NCI-H524 (cell line): ENCODE measurements at places on chromosomes 2 and 18.
A peak's percentile ranks its signal among the peaks of the same experiment; 100 is the strongest.

GRCh38 chr2:211503198-211503597 is 946.8 kb downstream of the CPS1 start:
- DNase-seq, result no peak

GRCh38 chr18:58451115-58451971 is 177.5 kb downstream of the ALPK2 start:
- DNase-seq, result no peak

DNA sequence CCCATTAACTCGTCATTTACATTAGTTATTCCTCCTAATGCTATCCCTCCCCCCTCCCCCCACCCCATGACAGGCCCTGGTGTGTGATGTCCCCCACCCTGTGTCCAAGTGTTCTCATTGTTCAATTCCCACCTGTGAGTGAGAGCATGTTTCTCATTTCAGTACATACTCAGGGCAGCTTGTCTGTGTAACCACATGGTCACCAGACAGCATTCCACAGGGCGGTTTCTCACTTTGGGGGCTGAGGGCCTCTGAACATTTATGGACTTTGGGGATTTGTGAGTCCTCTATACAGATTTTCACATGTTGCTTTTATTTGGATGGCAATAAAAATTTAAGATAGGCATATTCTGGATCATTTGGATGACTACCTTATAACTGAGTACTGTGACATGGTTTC is 84.0 kb downstream of the LYPD6B start:
- DNase-seq, result no peak

DNA sequence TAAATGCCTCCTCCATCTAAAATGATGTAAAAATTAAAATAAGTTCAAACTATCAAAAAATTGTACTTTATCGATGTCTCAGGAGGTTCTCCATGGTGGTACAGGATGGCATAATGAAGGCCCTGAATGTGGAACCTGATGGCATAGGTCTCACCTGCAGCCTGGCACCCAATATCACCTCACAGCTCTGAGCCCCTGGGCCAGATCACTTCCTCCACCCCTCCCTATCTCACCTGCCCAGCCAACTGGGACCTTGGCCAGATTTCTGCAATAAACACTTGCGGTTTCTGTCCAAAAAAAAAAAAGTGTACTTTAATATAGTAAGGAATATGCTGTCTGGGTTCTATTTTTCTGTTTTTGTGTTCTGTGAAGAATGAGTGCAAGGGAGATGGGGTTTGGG is 6.7 kb upstream of the RBM45 start:
- no peak for DNase-seq

DNA sequence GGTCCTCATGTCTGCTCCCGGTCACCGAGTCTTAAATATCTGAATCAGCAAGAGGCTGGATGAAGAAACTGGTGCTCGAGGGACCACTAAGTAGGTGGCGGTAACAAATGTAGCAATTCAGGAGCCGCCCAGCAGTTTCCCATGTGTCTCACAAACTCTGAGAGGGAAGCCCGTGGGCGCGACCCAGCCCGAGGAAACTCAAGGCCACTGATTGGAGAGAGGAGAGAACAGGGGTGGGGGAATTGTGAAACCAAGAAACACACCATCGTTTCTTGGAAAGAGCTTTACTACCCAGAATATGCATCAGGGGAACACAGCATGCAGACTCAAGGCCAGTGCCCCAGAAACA is 10.8 kb downstream of the MLPH start:
- DNase-seq, result no peak

GRCh38 chr2:6866275-6866671 is 566 bp upstream of the CMPK2 start:
- peak; percentile 66 for DNase-seq

- no peak for DNase-seq
Measured at GRCh38 chr2:776487-776886, 99.3 kb upstream of the TMEM18 start.

DNA sequence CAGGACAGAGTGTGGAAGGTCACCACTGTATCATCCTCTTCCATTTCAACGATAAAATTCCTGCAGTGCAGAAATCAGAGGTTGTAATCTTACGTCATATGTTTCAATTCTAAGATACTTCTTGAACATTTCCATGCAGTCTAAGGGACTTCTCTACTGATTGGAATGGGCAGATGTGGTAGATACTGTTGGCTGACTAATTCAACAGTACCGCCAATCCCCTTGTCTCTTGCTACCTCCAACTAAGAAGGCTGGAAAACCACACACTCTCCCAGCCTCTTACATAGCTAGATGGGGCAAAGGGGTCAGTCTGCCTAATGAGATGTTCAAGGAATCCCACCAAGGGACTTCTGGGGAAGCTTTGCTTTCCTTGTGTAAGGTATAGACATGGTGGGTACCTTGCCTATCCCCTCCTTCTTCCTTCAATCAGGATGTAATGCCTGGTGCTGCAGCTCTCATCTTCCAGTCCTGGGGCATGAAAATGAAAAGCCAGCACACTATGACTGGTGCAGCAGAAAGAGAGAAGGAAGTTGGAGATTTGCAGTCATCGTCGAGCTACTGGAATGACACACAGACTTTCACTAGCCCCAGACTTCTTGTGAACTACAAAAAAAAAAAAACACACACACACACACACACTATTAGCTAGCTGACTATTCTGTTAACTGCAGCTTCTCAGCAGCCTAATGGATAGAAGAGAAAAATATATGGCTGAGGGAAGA is 84.1 kb downstream of the ALPK2 start:
- no peak for DNase-seq

- DNase-seq, result no peak
Measured at GRCh38 chr18:77115192-77115953, 17.2 kb downstream of the MBP start.

GRCh38 chr2:71787476-71788185 is 334.3 kb downstream of the DYSF start:
- no peak for DNase-seq

GRCh38 chr2:57981083-57981768 is 65.4 kb upstream of the VRK2 start:
- DNase-seq, result no peak

- no peak for DNase-seq
Measured at GRCh38 chr2:50641633-50642032, 390.3 kb downstream of the NRXN1 start.

GRCh38 chr2:241534701-241535375 is 23.7 kb upstream of the BOK start:
- no peak for DNase-seq

DNA sequence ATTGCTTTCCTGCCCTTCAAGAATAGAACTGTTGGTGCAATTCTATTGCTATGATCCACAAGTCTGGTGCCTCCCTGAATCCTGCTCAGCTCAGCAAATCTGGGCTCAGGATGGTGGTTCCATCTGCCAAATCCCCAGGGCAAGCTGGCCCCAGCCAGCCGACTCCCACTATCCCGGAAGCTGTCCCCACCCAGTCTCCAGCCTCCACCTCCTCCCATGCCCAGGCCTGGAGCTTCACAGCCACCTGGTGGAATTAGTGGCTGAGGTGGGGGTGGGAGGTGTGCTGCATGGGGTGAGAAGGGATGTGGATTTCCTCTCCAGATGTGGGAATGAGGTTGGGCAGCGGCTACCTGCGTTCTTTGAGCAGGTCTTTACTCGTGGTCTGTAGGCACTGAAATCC is 119.3 kb upstream of the SMAD2 start:
- DNase-seq, result peak; percentile 75

DNA sequence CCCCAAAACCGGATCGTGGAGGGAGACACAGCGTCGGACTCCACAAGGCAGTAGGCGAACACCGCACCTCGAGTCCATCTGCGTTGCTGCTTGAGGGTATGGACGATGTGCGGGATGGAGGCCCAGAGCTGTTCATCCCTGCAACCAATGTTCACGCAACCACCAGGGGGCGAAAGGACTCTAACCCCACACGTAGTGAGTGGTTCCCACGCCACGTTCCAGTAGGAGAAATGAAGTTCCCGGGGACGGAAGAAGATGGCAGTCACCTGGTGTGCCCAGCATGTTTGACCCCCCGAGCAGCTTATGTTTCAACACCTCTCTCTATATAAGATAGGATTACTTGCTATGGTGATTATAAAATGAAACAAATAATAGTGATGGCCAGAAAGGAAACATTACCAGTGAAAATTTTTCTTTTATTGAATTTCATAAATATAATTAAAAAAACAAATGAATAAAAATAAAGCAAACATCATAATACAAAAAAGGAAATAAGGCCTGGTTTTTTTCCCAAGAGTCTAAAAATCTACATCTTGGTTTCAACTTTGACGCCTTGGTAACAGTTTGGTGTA is 184.3 kb downstream of the SH3BP4 start:
- peak; percentile 42 for DNase-seq

GRCh38 chr2:218284106-218284811 is 8.0 kb downstream of the TMBIM1 start:
- DNase-seq, result no peak

GRCh38 chr2:120287183-120288015 is 34.7 kb downstream of the RALB start:
- DNase-seq, result no peak

DNA sequence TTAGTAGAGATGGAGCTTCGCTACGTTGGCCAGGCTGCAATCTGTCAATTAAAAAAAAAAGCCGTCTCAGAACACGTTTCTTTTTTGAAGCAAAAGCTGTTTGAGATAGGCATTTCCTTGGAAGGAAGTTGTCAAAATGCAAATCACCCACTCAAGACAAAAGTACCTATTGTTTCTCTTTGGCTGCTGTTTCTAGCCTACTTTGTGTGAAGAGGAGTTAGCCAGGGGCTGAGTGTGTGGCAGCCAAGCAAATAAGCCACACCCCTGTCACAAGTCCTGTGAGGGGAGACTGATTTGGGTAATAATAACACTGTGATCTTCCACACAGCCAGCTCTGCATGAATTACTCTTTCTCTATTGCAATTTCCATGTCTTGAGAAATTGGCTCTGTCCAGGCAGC is 47.4 kb upstream of the CDCA7 start:
- DNase-seq, result no peak

- no peak for DNase-seq
Measured at GRCh38 chr2:21841341-21841740, 717.6 kb downstream of the TDRD15 start.

DNA sequence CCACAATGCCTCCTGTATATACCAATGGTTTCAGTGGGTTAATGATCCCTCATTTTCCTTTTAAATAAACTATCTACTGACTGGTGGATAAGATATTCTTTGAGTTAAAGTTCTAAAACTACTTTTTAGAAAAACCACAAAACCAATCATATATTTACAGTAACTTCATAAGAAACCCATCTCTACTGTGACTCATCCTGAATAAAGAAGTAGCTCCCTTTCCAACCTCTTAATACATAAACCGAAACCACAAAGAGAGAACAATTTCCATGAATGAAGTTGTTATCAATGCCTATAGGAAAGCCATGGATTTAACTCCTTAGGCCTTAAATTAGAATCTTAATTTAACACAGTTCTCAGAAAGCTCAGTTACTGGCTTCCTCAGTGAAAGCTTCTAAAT is 227.0 kb upstream of the SMAD7 start:
- DNase-seq, result no peak

GRCh38 chr2:213627054-213627710 is 342.9 kb downstream of the SPAG16 start:
- DNase-seq, result no peak

DNA sequence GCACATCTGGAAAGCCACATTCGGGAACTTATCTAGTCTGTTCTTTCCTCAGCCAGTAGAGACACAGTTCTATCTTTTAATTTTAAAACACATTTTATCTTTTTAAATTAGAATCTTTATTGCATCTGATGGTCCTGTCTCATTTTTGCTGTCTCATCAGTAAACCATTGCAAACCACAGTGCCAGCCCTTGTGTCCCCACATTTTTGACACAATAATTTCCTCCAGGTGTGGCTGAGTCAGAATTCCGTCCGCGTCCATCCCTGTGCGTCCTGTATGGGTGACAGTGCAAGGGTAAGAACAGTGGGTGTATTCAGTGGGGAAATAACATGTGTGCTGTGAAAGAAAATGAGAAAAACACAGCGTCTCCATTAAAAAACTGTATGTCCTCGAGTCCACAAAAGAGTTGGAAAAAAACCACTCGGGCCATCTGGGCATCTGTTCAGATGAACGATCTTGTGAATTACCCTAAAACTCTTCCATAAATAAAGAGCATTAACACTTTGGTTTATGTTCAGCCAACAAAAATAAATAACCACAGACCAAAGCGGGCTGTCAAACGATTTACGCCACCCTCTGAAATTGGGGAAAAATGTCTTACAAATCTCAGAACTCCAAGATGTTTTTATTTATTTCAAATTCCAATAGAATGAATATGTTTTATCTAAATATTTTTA is 137.3 kb downstream of the ZNF516 start:
- no peak for DNase-seq

DNA sequence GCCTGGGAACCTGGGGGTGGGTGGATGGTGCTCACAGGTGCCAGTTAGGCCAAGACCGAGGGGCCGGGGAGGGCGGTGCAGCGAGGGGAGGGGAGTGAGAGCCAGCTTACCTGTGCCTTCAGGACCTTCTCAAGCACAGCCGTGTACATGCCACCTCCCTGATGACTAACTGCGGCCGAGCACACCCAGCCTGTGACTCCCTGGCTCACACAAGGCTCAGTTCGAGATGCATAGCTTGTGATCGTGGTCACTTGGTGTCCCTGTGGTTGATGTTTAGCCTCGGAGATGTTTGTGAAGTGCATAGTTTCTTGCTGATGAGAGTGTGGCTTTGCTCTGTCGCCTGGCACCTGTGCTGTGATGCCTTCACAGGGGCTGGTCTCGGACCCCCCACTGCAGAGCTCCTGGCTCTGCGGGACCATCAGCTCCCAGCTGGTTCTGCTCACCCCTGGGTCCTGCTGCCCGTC is 84.5 kb upstream of the ODC1 start:
- DNase-seq, result no peak

GRCh38 chr2:39124000-39124745 is 3.3 kb upstream of the SOS1 start:
- peak; percentile 99 for DNase-seq

DNA sequence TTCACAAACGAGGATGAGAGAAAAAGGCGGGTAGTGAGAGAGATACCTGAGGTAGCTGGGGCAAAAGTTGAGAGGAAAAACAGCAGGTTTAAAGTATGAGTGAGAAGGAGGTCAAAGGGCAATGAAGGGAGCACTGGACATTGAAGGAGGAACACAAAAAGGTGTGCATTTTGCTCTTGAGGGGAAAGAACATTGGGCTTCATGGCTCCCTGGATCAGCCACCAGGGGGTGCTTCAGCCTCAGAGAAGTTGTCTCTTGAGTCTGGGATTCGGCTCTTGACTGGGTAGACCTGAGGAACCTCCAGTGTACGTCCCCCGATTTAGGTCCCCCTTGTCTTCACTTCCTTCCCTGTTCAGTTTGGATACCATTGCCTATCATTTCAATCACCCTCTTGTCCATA is 128.5 kb downstream of the RAPGEF4 start:
- DNase-seq, result no peak

GRCh38 chr2:69306393-69306821 is 80.6 kb downstream of the GFPT1 start:
- DNase-seq, result no peak

GRCh38 chr2:120241684-120242083 is 11.0 kb upstream of the RALB start:
- no peak for DNase-seq
